ENCODE measurements at places on chromosomes 6 and 20.

DNA sequence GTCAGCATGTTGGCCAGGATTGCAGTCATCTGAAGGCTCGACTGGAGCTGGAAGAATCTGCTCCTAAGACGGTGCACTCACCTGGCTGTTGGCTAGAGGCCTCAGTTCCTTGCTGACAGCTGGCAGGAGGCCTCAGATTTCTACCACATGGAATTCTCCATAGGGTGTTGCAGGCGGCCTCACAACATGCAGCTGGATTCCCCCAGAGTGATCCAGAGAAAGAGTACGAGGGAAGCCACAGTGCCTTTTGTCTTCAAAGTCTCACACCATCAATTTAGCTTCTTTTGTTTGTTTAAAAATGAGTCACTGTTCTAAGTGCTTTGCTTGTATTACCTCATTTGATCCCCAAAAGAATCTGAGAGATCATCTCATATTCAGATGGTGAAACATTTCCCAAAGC is 65.5 kb upstream of the FYN start:
- no peak for DNase-seq
- no peak overlapping the region for H3K4me3 ChIP-seq
- H3K27me3 ChIP-seq: no peaks in the 10 kb centered on the region
- no peaks in the 10 kb centered on the region for H3K4me1 ChIP-seq
- no peaks in the 10 kb centered on the region for H3K36me3 ChIP-seq
- H3K27ac ChIP-seq: no peak overlapping the region

- no peaks in the 10 kb centered on the region for H3K36me3 ChIP-seq
- H3K4me1 ChIP-seq: peaks cover 16% of the 10 kb centered on the region
- no peak overlapping the region for H3K27ac ChIP-seq
These were observed 7.5 kb upstream of the BFSP1 start for GRCh38 chr20:17538517-17539170.

DNA sequence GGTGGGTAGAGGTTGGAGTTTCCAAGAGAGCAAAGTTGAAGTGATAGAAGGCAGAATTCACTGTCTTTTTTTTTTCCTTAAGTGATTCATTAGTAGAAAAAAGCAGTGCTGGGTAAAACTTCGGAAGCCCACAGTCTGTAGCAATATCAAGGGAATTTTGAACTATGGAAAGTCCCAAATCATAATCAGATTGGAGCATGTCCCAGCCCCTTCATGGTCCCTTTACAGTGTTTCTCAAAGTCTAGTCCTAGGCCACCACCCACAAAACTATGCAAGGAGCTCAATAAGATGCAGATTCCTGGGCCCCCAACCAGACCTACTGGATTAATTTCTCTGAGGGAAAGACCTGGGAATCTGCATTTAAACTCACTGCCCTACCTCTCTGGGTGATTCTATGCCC is 22.6 kb downstream of the NEDD9 start:
- peaks cover 77% of the 10 kb centered on the region for H3K36me3 ChIP-seq
- peaks cover 52% of the 10 kb centered on the region for H3K4me1 ChIP-seq
- no peaks in the 10 kb centered on the region for H3K27me3 ChIP-seq

GRCh38 chr6:89145956-89146717 is at the start of gene PM20D2:
TSS of gene PM20D2 (plus strand) at chr6:89146055. CDS start at chr6:89146145, 90 bp downstream.
- no peaks in the 10 kb centered on the region for H3K27me3 ChIP-seq
- peak within 1 kb of the TSS; percentile 93 for H3K27ac ChIP-seq
- H3K4me1 ChIP-seq: peaks cover 37% of the 10 kb centered on the region
- H3K4me3 ChIP-seq: peak within 1 kb of the TSS; percentile 88

DNA sequence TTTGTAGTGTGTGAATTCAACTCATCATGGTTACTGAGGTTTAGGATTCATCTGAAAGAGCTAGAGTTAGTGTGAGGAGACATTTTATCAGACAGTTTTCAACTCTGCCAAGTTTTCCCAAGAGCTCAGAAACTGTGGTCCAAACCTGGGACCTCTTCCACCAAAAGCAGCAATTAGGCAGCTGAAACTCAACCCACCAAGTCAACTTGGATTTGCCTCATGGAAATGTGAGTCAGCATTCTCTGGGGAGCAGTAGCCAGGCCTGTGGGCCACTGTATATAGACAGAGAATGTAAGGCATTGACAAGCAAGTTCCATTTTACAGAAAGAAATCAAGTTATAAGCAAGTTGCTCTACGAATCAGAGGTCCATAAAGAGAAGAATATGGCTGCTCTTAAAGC is 178.8 kb upstream of the HDDC2 start:
- H3K27me3 ChIP-seq: peaks cover 4% of the 10 kb centered on the region
- no peaks in the 10 kb centered on the region for H3K4me1 ChIP-seq
- H3K27ac ChIP-seq: no peak overlapping the region
- no peaks in the 10 kb centered on the region for H3K36me3 ChIP-seq

- peaks cover 57% of the 10 kb centered on the region for H3K27me3 ChIP-seq
- H3K4me1 ChIP-seq: peaks cover 10% of the 10 kb centered on the region
- DNase-seq: peak; percentile 56
- no peak within 1 kb of the TSS for H3K27ac ChIP-seq
- H3K4me3 ChIP-seq: peak within 1 kb of the TSS; percentile 62
These were observed at the start of gene RBM24 for GRCh38 chr6:17281100-17281496. TSS of gene RBM24 (plus strand) at chr6:17281361. CDS start at chr6:17281582, 221 bp downstream.

DNA sequence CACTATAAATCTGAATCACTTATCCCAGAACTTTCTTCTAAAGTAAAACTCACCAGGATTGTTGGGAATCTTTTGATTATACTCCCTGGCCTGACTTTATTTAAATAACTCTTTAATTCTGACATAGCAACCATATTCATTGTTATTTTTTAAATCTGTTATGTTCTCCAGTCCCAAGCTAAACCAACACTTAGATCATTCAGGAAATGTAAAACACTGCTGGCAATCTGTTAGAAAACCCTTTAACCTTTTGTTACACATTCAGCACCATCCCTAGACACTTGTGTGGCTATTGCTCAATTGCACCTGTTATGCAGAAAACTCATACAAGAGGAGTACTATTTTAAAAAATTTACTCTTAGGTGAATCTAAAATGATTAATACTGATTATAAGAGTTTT is 101.8 kb upstream of the NHSL1 start:
- DNase-seq: no peak
- H3K36me3 ChIP-seq: no peaks in the 10 kb centered on the region
- H3K27ac ChIP-seq: no peak overlapping the region
- H3K4me1 ChIP-seq: no peaks in the 10 kb centered on the region
- H3K27me3 ChIP-seq: peaks cover 20% of the 10 kb centered on the region

- no peaks in the 10 kb centered on the region for H3K27me3 ChIP-seq
- H3K4me3 ChIP-seq: no peak overlapping the region
- H3K4me1 ChIP-seq: no peaks in the 10 kb centered on the region
- no peak for DNase-seq
- no peaks in the 10 kb centered on the region for H3K36me3 ChIP-seq
- no peak overlapping the region for H3K27ac ChIP-seq
These were observed 175.5 kb upstream of the FOXQ1 start for GRCh38 chr6:1136415-1136774.

DNA sequence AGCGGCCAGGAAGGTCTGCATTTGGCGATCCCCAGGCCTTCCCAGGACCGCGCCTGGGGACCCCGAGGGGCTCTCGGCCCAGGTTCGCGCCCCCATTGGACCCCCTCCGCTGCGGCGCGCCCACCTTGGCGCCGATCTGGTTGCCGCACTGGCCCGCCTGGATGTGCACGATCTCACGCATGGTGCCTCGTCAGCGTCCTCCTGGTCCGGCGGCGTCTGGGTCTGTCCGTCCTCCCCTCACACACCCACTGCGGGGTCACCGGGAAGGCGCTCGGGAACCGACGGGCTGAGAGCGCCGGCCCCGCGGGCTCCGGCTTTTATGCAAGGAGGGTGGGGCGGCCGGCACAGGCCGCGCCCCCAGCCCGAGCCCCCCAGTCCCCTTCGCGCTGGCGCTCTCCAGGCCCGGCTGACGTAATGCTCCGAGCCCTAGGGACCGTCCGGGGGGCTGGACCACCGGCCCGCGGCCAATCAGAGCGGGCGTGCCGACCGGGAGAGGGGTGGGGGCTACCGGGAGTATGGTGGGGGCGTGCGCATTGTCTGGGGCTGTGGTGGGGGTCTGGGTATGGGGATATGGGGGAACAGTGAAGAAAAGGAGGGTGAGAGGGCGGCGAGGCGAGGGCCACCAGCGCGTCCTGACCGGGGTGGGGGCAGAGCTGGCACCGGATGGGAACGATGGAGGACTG is at the start of gene TUBB2B:
TUBB2B (minus strand) TSS at position 291 of the 683 bp plus-strand sequence; CDS start at position 181, 110 bp downstream.
- no peak for DNase-seq
- H3K36me3 ChIP-seq: peaks cover 3% of the 10 kb centered on the region
- H3K27ac ChIP-seq: no peak within 1 kb of the TSS
- H3K27me3 ChIP-seq: peaks cover 83% of the 10 kb centered on the region
- peaks cover 46% of the 10 kb centered on the region for H3K4me1 ChIP-seq

GRCh38 chr20:49704932-49705336 is 8.7 kb downstream of the B4GALT5 start:
- no peaks in the 10 kb centered on the region for H3K27me3 ChIP-seq
- H3K36me3 ChIP-seq: no peaks in the 10 kb centered on the region
- no peak for DNase-seq
- H3K4me3 ChIP-seq: no peak overlapping the region

DNA sequence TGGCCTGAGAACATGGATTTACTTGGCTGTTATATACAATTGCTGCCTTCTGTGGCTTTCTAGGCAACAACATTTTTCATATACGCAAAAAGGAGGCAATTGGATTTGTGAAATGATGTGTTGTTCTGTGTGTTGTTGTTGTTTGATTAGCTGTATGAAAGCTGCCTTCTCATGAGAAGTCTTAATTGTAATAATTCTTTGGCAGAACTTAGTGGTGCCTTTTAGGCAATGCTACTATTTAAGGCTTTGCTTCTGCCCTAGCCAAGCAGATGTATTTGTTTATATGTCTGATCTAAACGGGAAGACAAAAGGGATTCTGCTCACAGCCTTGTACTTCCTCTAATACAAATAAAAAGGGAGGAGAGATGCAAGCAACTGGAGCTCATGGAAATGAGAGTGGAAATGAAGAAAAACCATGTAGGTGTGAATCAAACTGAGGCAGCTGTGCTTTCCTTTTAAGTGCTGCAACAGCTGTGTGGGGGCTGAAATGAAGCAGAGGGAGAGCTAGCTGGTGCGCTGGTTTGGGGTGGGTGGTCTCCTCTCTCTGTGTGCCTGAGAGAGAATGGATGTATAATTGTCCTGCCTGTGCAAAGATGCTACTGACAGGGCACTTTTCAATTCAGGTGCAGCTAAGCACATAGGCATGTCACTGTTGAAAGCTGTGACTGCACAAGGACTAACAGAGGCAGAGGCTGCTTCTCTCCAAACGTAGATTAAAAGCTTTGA is 386.9 kb upstream of the MAN1A1 start:
- H3K4me3 ChIP-seq: no peak overlapping the region
- H3K36me3 ChIP-seq: no peaks in the 10 kb centered on the region
- H3K27ac ChIP-seq: no peak overlapping the region
- no peaks in the 10 kb centered on the region for H3K4me1 ChIP-seq

GRCh38 chr6:25017932-25018567 is 82.3 kb upstream of the RIPOR2 start:
- peak overlapping the region; percentile 17 for H3K4me3 ChIP-seq
- peaks cover 52% of the 10 kb centered on the region for H3K4me1 ChIP-seq
- H3K27ac ChIP-seq: peak overlapping the region; percentile 33

GRCh38 chr6:99641270-99641669 is 34.6 kb downstream of the PRDM13 start:
- no peak overlapping the region for H3K4me3 ChIP-seq
- no peak for DNase-seq
- H3K36me3 ChIP-seq: no peaks in the 10 kb centered on the region
- H3K4me1 ChIP-seq: no peaks in the 10 kb centered on the region
- no peak overlapping the region for H3K27ac ChIP-seq

DNA sequence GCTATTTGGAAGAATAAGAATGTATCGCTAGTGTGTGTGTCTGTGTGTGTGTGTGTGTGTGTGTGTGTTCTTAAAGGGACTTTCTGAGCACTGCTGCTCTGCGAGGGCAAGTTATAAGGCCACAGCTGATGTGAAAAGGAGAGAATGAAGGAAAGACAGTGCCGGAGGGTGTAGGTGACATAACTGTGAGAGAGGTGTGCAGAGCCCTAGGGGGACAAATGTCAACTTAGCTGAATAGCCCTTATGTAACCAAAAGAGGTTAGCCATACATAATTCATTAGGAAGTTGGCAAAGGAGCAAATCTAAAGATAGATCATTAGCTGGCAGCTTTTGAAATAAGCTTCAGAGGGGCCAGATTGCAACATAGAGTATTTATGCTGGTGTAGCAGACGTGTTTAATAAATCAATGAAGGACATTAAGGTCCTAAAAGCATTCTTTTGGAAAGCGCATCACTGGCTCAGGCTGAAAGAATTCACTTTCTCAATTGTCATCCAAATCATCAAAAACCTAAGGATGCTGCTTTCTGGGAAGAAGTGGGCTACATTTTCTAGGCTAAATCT is 81.0 kb downstream of the NDUFAF5 start:
- H3K27me3 ChIP-seq: peaks cover 3% of the 10 kb centered on the region
- no peak overlapping the region for H3K27ac ChIP-seq
- no peak overlapping the region for H3K4me3 ChIP-seq
- no peaks in the 10 kb centered on the region for H3K4me1 ChIP-seq

All from activated naive CD4-positive, alpha-beta T cell treated with anti-CD3 and anti-CD28 coated beads, Interleukin-2, amount 10 ng/mL, durations not matched to agents 7 days and 5 days (primary cell).